ENCODE measurements at places on chromosomes 13 and 19.

GRCh38 chr13:26526702-26527216 lies 30.7 kb upstream of the WASF3 start:
- DNase-seq: no peak

DNA sequence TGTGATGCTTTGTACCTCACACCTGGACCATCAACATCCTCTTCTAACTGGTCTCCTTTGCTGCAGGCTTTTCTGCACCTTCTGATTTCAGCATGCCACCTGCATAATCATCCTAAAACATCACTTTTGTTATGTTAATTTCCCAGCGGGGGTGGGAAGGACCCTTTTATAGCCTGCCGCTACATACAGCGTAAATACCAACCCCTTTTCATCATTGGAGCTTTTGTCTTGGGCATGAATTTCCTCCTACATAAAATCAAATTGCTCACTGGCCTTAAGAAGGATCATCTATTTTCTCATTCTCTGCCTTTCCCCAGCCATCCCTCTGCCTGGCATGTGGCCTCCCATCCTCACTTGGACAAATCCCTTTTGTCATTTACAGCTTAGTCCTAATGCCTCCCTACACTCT lies 124.7 kb downstream of the RBM26 start:
- no peak for DNase-seq

DNA sequence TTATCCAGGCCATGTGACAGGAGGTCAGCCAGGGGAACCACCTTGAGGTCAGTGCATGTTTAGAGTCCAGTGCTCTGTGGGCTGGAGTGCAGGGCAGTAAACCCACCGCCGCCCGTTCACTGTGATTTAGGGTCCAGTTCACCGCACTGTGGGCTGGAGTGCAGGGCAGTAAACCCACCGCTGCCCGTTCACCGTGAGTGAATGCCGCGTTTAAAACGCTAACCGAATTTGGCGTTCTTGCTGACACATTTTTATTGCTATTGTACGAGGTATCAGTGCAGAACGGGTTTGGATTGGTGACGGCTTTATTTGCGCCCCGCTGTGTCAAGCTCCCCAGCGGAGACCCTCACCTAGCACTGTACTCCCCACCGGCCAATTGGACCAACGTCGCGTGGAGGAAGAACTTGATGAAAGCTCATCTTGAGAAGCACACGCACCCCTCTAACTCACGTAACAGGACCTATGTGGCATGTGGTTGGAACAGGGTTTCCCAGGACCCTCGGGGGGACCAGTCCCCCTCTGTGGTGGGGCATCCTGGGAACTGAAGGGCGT lies 27.9 kb downstream of the C13orf46 start:
- DNase-seq: no peak

GRCh38 chr13:26831336-26831908 lies 70.8 kb upstream of the GPR12 start:
- no peak for DNase-seq

- DNase-seq: no peak
Observed at GRCh38 chr13:110799246-110800236, 86.0 kb downstream of the ING1 start.

GRCh38 chr19:15447057-15447456 lies 2.7 kb downstream of the WIZ start:
- no peak for DNase-seq

DNA sequence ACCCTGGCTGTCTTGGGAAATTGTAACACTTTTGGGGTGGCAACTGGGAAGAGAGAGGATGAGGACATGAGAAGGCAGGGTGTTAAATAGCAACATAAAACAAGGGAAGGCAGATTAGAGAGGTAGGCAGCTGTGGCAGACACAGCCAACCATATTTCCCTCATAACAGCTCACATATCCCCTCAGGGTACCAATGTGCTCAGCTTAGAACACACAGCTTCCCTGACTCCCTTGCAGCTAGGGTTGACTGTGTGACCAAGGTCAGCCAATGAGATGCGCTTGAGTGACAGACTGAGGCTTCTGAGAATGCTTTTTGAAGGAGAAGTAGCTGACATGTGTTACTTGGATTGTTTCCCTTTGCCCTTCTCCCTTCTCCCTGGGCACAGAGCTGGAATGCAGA lies 28.8 kb upstream of the SPATA13 start:
- peak; percentile 21 for DNase-seq

DNA sequence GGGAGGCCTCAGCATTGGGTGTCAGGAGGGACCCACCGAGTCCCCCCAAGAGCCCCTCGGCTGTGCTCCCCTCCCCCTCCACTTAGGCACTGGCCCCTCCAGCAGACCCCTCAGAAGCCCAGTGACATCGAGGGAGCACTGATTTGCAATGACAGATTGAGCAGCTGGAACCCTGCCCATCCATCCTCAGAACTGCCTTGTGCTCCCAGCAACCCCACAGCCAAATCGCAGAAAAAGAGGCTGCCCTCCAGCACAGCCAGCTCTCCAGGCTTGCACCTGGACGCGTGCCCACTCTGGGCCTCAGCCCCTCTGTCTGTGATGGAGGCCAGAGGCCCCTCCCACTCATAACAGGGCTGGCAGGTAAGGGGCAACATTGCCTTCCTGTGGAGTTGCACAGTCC lies 123.2 kb upstream of the VSTM2B start:
- DNase-seq: no peak

DNA sequence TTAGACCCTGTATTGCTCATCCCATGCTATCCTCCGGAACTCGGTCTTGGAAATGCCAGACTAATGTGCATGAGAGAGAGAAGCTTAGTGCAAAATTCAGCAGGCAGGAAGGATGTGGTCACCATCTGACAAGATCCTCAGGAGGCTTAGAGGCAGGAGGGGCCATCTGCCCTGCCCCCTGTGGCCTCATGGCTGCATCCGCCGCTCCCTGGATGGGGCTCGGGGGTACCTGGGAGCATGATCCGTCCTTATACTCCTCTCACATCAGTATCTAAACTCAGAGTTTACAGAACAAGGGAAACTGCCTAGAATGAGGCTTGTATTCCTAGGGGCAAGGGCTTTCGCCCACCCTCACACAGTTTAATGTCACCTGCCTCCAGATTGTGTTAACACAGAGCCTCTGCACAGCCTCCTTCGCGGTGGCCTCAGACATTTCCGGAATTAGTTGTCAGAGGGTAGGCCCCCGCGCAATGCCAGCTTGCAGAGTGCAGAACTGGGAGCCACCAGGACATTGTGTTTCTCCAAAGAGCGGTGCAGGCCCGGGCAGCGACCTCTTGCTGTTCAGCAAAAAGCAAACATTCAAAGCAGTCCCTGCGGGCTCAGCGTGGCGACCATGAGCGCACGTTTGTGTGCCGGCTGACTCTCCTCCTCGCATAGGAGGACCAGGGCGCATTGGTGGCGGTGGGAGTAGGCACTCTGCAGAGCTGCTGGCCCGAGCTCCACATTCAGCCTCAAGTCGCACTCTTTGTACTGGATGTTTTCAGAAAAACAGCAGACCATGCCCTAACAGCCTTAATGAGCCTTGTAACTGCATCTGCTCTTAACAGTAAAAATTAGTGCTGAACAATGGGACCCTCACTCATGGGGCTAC lies 39.1 kb downstream of the GPR12 start:
- peak; percentile 67 for DNase-seq

- DNase-seq: no peak
Observed at GRCh38 chr13:39463611-39464010, 139.4 kb downstream of the LHFPL6 start.

DNA sequence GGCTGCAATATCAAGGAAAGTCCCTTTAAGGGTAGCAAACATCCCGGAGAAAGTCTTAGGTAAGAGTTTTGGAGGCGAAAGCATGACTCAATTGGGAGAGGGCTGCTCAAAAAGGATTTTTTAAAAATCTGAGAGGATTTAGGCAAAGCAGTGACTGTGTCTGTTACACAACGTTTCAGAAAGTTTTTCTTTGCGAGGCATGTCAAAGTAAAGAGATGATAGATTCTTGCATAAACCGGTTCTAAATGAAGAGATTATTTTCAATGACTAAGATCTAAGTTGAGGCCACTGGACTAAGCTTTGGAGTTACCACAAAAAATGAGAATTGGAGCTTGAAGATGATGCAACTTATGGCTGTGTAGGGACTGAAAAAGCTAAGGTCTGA lies 43.7 kb upstream of the ENOX1 start:
- DNase-seq: no peak

DNA sequence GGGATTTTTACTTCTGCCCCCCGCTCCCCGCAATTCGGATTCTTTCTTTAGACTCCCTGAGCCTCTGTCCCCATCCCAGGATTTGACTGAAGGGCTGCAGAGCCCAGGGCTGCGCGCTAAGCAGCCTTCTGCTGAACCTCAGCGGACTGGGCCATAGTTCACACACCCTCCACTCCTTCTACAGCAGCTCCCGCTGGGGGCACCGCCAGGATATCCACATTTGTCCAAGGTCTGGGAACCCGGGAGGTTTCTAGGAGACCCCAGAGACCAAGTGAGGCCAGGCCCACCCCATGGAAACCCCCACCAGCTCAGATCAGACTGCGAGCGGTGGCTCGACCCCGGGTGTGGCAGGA lies 463.3 kb downstream of the ITGBL1 start:
- no peak for DNase-seq

DNA sequence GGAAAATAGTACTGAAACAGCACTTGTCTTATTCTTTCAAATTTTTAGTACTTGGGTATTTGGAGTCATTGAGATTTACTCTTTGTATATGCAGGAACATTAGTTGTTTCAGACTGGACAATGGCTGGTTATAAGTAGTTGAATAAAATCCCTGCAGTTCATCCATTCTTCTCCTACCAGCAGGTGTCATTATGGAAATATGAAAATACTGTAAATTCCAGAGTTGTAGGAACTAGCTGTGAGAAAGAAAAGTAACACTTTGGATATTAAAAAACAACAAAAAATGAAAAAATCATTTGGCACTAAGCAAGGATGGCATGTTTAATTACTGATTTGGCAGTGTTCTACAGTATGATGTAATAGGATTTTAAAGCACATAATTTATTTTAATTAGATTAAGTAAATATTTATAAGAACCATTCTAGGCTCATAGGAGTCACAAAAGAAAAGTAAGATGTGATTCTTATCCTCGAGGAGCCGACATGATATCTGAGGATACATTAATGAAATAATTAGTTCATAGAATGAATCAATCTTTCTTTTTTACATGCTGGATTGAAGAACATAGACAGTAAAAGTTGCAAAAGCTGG lies 155.3 kb downstream of the KCNRG start:
- DNase-seq: no peak

DNA sequence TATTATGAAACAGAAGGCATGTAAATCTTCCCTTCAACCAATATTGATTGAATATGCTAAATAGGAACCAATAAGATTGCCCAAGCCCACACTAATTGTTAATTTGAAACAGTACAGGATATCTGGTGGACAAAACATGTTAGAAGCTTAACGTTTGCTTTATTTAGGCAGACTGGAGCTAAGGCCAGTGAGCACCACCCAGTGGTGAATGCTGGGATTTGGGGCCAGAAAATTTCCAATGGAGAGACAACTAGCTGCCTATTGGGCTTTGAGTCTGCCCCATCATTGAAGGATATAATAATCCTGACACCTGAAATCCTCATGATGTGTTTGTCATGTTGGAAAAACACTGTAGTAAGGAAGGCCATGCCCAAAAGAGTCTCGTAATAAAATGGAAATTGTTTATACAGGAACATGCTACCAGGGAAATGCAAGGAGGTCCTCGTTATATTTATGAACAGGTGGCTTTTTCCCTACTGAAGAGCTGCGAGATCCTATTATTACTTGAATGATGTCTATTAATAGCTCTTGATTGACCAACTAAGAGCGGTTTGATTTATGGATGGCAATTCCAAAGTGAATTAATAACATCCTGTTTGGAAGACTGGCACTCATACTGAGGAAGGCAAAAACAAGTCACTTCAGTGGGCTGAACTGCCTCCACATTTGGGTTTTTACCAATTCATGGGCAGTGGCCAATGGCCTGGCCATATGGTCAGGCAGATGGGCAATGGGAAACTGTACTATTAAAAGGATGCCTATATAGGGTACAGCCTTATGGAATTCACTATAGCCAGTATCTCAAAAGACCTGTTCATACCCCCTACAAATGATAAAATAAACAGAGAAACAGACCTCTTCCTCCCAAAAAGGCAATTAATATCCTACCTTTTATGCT lies 8.7 kb downstream of the SIGLECL1 start:
- peak; percentile 66 for DNase-seq

DNA sequence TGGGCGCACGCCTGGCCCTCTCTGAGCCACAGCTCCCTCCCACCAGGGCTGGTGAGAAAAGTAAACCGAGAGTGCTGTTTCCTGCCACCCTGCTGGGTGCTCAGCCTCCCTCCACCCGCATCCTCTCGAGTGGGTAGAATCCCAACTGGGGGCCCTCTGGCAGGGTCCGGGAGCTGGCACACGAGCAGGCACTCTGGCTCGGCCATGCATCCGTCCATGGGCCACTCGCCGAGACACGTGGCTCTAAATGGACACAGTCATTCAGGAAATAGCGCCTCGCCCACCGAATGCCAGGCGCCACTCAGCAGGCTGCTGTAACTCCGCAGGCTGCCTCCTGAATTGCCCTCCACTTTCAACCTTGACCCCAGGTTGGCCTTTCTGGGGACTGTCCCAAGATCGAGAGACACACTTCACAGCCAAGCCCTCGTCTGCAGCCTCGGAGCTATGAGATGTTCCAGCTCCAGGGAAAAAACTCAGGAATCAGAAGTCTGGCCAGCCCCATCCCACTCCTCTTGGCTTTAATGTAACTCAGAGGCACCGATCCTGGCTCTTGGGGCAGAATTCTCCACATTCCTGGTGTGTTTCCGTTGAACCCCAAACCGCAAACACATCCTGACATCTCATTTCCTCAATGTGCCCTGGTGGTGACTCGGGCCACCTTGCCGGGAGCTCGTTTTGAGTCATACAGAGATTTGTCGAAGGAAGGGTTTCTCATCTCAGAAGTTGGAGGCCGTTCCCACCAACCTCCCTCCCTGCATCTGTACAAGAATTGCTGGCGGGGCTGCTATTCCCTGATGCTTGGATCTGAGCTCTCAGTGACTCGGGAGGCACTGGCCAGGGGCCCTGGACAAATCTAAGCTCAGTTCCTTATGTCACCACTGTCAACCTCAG lies 14.1 kb downstream of the KLF2 start:
- DNase-seq: peak; percentile 85

GRCh38 chr13:36157480-36157879 lies 26.3 kb upstream of the DCLK1 start:
- no peak for DNase-seq

DNA sequence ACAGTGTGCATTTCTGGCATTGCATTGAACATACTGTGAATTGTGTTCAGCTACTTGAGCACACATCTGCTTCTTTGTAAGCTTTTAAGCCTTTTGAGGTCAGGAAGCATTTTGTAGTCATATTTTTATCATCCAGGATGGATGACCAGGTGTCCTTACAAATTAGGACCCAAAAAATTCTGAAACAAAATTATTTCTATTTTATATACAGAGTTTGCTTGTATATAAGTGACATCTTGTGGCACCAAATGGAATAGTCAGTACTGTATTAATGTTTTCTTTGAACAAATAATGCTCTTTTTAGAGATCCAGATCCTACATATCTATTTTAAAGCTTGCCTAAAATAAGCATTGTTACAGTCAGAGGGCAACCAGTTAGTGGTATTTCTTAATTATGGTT lies 9.5 kb upstream of the SUPT20H start:
- no peak for DNase-seq

DNA sequence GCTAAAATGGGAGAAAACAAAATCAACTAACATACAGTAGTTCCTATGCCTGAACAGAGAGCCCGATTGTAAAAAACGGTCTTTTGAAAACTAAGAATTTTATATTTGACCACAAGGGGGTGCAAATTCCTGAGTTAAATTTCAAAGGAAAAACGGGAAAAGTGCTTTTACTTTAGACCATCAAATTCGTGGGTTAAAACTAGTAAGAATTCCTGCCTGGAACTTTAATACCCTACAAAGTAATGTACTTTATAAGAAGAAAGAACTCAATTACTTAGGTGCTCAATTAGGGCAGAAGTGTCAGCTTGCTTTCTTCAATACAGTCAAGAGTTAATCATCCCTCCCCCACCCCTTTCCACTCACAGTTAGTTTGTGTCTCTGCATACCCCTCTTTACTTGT lies 69.8 kb downstream of the KCNRG start:
- DNase-seq: no peak
